ENCODE measurements at places on chromosomes 1 and 21.
A peak's percentile ranks its signal among the peaks of the same experiment; 100 is the strongest.

DNA sequence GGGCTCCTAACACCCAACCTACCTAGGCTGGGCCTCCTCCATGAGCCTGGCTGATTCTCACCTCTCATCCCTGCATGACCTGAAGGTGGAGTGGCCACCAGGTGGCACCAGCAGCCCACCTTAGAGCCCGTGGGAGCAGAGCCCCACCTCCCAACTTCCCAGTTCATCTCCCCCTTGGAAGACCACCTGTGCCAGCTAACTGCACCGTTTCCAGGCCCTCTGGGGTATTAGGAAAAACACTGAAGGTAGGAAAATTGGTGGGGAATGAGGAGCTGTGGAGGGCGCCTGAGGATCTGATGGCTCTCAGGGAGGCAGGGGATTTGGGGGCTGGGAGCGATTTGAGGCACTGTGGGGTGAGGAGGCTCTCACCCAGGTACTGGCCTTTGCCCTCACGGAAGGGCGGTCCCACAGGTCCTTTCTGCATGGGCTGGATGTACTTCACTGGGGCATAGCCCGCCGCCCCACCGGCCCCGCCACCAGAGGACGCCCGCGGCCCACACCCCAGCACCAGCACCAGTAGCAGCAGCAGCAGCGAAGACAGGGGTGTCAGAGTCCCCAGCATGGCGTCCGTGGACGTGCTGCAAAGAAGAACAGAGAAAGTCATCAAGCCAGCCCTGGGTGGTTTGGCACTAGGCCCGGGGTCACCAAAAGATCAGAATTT, 11.1 kb downstream of the ADPRS start:
- peak; percentile 63 for DNase-seq

DNA sequence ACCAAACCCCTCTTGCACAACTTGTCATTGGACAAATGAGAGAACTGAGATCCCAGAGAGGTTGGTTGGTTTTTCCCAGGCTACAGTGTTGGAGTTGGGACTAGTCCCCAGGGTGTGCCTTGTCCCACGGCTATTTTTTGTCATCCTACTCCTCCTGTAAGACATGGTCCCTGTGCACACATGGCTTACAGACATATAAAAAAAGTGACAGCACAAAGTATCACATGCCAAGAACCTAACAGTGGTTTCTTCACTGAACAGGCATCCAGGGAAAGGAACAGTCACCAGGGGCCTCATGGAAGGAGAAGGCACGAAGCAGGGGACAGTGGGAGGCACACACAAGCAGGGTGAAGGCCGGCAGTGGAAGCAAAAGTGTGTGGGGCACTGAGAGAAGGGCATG, 36.5 kb downstream of the SERBP1 start:
- DNase-seq: no peak

DNA sequence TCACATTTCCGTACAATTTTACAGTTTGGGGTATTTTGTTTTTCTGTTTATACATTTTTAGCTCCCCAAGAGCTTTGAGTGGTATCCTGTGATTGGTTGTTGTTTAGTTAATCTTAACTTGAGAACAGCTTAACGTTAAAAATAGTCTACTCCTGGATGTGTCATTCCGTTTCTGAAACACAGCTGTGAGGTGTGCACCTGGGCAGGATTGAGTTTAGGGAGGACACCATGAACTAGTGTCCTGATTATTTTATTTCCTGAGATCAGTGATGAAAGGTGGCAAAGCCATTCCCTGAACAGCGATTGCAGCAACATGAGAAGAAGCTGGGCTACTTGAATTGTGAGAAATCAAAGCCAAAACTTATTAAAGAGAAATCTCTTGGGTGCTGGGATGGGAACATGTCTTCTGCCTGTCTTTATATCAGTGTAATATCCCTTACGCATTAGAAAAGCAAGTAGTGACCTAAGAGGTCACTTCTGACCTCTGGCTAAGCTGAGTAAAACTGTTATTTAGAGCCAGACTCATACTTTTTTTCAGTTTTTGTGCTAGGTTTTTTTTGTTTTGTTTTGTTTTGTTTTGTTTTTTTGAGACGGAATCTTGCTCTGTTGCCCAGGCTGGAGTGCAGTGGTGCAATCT, 43.4 kb downstream of the ZBTB40 start:
- no peak for DNase-seq

GRCh38 chr1:226820941-226821718, 49.3 kb upstream of the PSEN2 start:
- peak; percentile 26 for DNase-seq

DNA sequence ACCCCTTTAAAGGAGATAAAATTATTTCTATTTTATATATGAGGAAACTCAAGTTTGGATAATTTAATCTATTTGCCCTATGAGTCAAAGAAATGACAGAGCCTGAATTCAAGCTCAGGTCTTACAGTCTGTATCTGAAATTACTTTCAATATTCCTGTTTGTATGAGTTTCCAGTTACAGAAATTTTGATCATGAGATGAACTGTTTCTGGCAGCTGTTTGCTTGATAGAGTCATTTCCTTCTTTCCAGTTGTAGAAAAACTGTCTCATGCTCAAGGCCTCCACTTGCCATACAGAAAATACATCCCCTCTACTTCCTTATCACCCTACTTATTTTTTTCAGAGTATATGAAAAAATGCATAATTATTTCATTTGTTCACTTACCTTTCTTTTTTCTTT, 87.6 kb downstream of the PTPRC start:
- DNase-seq: no peak

GRCh38 chr1:29197590-29197924, 15.9 kb upstream of the SRSF4 start:
- no peak for DNase-seq

DNA sequence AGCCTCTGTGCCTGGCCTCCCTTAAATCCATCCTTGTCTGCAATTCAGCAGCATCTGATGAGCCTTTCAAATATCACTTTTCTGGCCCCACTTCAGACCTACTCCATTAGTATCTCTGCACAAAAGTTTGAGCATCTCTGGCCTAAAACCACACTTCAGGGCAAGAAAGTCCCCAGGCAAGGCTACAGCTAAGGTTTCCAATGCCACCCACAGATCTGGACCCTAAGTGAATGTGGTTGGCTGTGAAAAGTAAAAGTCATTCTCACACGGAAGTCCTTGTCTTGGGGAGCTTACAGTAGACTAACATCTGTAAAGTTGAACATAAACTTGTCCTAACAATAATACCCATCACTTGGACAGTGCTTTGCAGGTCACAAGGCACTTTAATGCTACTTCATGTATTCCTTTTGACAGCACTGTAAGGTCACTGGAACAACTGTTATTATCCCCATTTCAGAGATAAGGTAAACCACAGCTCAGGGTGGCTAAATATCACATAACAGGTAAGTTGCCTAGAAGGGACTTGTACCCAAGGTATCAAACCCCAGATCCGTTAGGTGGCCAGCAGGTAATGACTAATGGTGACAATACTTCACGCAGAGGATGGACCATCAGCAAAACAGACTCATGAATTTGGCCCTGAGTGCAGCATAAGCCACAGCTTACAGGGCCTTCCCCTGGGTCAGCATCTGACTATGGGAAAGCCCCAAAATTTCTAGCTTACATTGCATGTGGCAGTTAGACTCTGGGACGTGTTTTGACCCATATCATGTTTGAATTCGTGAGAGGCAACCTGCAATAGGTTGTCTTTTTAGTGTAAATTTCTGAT, 356.0 kb downstream of the HHAT start:
- no peak for DNase-seq

GRCh38 chr1:66750577-66750976, 1.7 kb upstream of the DYNLT5 start:
- DNase-seq: peak; percentile 27

DNA sequence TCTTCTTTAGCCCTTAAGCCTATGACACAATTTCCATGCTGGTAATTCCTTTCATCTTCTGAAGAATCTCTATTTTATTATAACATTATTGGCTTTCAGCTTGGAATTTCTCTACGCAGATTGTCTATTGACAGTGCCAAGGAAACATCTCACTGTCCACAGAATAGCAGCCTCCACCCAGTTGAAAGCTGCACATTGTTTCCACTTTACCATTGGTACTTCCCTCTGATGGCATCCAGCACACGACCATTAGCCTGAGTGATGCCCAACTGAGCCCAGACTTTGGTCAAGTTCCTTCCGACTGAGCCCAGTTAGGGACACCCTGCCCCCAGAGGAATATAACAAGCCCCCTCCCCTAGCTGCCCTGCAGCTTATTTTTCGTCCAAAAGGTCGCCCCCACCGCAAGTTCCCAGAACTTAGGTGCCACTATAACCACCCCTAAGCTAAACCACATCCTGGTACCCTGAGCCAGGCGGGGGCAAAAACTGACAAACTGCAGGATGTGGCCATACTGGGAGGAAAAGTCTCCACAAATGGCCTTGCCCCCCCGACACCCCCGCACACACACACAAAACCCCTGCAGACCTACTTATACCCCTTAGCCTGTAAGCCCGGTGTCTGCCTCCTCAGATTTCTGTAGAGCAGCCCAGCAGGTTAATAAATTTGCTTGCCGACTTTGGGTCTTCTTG, 13.2 kb downstream of the GBP5 start:
- DNase-seq: no peak

GRCh38 chr1:7991504-7992440, 30.3 kb downstream of the PARK7 start:
- DNase-seq: no peak

DNA sequence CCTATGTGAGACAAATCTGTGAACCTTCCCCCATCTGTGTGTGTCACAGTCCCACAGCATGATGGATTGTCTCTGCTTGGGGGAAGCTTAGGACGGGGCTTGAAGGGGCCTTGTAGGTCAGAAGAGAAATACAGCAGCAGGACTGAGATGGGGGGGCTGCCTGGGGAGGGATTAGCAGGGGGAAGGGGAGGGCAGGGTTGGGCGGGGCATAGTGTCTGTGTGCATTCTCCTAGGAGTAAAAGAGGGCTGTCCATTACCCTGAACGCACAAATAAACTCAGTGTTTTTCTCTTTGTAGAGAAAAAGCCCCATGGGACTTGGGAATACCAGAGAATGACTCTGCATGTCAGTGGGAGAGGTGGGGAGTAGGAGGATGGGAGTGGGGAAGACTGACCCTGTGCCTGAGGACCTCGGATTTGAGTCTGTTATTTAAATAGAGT, 16.4 kb downstream of the RNF220 start:
- no peak for DNase-seq

- DNase-seq: no peak
These were observed 177.1 kb upstream of the KIAA0040 start for GRCh38 chr1:175369696-175370095.

DNA sequence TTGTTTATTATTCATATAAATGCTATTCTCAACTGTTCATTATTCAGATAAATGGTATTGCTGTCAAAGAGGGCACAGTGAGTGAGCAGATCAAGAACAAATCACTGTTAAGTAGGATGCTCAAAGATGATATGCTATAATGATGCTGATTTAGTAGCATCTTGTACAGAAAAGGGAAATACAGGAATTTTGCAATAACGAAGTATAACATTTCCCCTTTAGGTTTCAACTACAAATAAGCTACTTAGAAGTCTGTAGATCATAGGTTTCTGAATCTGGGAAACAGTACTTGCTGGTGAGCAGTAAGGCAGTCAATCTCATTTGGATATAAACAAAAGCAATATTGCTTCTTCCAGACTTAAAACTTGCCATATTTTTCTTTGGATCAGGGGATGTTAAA, 27.3 kb upstream of the RCOR3 start:
- no peak for DNase-seq

DNA sequence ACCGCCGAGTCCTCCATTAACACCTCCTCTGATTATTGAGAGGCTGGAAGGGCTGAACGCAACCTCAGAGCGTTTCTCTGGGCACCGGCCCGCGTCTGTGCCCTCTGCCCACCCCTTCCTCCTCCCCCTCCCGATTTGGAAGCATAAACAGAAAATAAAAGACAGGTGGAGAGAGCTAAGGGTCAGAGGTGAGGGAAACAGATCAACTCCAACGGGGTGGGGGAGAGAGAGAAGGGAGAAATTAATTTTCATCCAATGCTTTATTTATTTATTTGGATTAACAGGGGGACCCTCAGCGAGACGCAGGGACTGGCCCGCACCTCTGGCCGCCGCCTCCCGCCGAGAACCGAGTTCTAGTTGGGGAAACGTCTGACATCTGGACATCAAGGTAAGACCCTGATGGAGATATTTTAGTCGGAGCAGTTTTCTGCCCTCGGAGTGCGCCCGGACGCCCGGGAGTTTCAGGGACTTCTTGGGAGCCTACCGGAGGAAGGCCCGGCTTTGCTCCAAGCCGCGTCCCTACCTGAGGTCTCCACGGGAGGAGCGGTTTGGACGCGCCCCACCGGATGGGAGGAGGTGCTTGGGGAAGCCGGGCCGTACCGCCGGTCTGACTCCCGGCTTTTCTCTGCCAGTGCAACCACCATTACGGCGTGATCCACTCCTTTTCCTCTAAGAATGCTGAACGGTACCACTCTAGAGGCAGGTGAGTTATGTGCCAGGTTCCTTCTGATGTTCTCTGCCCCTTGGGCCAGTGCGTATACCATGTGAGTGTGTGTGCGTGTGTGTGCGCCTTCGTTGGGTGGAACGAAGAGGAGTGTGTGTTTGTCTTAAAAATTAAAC, 5.1 kb upstream of the LHX9 start:
- no peak for DNase-seq

DNA sequence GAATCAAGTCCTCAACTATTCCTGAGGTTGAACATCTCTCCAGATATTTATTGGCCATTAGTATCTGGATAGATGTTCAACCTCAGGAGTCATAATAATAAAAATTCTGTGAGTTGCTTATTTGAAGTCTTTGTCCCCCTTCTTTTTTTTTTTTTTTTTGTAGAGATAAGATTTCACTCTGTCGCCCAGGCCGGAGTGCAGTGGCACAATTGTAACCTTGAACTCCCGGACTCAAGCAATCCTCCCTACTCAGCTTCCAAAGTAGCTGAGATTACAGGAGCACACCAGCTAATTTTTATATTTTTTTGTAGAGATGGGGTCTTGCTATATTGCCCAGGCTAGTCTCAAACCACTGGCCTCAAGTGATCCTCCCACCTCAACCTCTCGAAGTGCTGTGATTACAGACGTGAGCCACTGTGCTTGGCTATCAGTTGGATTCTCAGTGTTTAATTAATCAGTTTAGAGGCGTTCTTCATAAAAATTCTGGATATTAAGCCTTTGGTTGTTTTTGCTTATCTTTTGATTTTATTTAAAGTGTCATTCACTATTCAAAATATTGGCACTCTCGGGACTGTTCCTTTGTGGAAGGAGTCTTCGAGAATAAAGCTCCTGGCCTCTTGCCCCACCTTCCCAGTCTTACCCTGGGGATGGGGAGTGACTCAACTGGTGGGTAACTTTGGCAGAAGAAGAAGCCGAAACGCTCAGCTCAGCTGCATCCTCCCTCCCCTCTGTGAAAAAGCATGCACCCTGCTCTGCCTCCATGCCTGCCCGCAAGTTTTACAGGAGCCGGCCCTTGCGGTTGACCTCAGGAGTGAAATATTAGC, 11.2 kb upstream of the HYI start:
- DNase-seq: no peak

- DNase-seq: no peak
These were observed 67.0 kb downstream of the BACH1 start for GRCh38 chr21:29365661-29366265.
